Immature natural killer cell (primary cell): ENCODE measurements at places on chromosomes 5 and 9. TPM values are rescaled to one million over a fixed set of nuclear protein-coding genes. Genes with fewer than 3 reads are reported as not detected.

DNA sequence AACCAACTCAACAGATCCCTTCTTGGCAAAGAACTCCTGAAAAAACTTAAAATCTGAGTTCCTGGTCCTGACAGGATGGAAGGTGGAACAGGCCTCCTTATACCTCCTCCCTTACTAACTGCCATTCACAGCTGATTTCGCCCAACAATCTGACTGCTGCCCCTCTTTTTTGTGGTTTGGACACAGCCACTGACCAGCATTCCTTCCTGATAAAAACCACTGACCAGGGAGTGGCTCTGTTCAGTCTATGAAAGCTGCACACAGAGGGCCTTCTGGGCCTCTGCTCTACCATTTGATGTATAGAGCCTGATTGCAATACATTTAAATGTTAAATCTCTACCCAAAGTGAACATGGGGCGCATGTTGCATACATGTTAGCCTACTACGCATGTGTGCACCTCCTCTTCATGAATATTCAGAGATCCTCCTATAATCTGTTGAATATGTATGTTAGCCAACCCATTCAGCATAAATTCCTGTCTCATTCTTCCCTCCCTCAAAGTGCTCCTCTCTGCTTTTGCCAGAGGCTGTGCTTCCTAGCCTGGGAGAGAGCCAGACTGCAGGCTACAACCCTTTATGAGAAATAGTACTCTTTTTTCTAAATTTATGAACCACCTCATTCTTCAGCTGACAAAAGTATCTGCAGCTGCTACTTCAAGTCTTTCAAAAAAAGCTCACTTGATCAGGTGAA is 93.7 kb upstream of the MRPS30 start:
- H3K4me1 ChIP-seq = no peaks in the 10 kb centered on the region
- DNase-seq = no peak
- H3K27ac ChIP-seq = no peak overlapping the region
- H3K4me3 ChIP-seq = no peak overlapping the region

- no peak overlapping the region for H3K4me3 ChIP-seq
- H3K36me3 ChIP-seq = peaks cover 42% of the 10 kb centered on the region
- no peak for DNase-seq
- no peaks in the 10 kb centered on the region for H3K4me1 ChIP-seq
- no peaks in the 10 kb centered on the region for H3K27me3 ChIP-seq
Measured at GRCh38 chr5:151492729-151493128, 45.3 kb downstream of the SLC36A1 start.

DNA sequence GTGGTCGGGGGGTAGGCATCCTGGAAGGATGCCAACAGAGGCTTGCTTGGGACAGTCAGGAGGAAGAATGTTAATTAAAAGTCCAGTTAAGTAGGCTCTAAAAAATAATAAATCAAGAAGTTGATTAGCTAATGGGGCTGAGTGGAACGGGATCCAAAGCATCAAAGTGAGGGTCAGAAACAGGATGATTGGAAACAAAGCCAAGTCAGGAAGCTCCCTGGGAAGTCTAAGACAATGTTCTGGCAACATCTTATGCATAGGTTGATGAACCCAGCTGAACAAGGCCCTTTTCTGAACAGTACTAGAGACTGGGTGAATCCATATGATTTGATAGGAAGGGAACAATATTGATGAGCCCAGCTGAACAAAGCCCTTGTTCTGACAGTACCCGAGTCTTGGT is 50.2 kb upstream of the STARD4 start:
- H3K36me3 ChIP-seq = peaks cover 4% of the 10 kb centered on the region

GRCh38 chr5:169876386-169876785 is 103.9 kb downstream of the INSYN2B start:
- no peak overlapping the region for H3K4me3 ChIP-seq
- peaks cover 6% of the 10 kb centered on the region for H3K36me3 ChIP-seq
- peaks cover 68% of the 10 kb centered on the region for H3K4me1 ChIP-seq
- H3K27me3 ChIP-seq = no peaks in the 10 kb centered on the region

DNA sequence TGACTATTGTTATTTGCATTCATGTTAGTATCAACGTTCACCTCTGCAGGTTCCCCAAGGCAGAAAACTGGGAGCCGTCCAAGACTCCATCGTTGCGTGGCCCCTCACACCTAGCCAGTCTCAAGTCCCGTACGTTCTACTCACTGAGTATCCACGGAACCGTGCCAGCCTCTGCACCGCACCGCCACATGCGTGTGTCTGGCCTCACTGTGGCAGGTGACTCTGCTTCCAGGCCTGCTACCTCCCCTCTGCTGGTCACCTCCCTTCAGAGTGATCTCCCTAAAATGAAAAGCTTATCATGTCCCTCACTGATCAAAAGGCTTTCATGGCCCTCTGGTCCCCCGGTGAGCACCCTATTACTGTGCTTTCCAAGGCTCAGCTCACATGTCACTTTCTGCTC is 108.1 kb downstream of the GABBR2 start:
- no peak overlapping the region for H3K27ac ChIP-seq
- H3K27me3 ChIP-seq = no peaks in the 10 kb centered on the region
- H3K36me3 ChIP-seq = no peaks in the 10 kb centered on the region
- DNase-seq = no peak
- H3K4me1 ChIP-seq = no peaks in the 10 kb centered on the region

The SPATA31C1 gene
- not detected for polyA plus RNA-seq

The ROR2 gene
- polyA plus RNA-seq = not detected

The CD74 gene
- polyA plus RNA-seq = 1,268 TPM

The NUTM2G gene
- not detected for polyA plus RNA-seq

The ZNF454 gene
- not detected for polyA plus RNA-seq
